Aortic smooth muscle cell (primary cell): ENCODE measurements at places on chromosomes 6 and 20. TPM values are rescaled to one million over a fixed set of nuclear protein-coding genes. Genes with fewer than 3 reads are reported as not detected.

The MICAL1 gene
- total RNA-seq: 47.3 and 56.1 TPM in 2 replicates

The EFCAB8 gene
- total RNA-seq: 0.13 and 0.50 TPM in 2 replicates

The MROH8 gene
- 1.6 and 2.0 TPM in 2 replicates for total RNA-seq

The MLN gene
- not detected in 2 replicates for total RNA-seq

The RAET1E gene
- total RNA-seq: 0.56 and 1.8 TPM in 2 replicates
